ENCODE measurements at places on chromosomes 12 and 14.

- no peak for DNase-seq
Observed at GRCh38 chr14:96623676-96624484, 121.7 kb downstream of the PAPOLA start.

DNA sequence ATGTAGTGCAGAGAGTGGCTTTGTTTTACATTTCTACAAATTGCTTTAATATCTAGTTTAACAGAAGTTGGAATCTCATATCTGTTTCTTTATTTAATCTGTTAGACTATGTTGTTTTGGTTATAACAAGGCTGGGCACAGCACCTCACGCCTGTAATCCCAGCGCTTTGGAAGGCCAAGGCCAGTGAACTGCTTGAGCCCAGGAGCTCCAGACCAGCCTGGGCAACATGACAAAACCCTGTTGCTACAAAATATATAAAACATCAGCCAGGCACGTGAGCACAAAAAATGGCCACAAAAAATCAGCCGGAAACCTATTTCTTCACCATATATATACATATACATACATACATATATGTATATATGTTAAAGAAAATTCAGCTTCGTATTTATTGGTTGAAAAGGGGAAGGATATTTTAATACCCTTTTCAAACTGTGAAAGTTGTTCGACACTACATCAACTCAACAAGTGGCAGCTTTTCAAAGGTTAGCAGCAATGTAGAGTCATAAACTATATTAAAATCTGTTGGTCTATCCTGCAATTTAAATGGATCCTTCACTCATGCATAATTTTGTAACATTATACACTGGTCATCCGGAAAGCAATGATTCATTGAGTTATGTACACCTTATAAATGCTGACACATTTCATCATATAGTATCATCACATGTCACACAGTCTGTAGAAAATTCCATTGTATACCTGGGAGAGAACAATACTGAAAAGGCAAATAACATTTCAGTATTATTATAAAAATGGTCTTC is 7.1 kb downstream of the NR2C1 start:
- no peak for DNase-seq

- DNase-seq: no peak
Observed at GRCh38 chr12:90959538-90960139, 4.7 kb upstream of the CCER1 start.

GRCh38 chr12:109625131-109625559 is 51.6 kb downstream of the MVK start:
- DNase-seq: no peak

- no peak for DNase-seq
Observed at GRCh38 chr12:87280356-87280755, 748.8 kb downstream of the C12orf50 start.

GRCh38 chr14:70698288-70698687 is 56.6 kb downstream of the TTC9 start:
- DNase-seq: no peak

DNA sequence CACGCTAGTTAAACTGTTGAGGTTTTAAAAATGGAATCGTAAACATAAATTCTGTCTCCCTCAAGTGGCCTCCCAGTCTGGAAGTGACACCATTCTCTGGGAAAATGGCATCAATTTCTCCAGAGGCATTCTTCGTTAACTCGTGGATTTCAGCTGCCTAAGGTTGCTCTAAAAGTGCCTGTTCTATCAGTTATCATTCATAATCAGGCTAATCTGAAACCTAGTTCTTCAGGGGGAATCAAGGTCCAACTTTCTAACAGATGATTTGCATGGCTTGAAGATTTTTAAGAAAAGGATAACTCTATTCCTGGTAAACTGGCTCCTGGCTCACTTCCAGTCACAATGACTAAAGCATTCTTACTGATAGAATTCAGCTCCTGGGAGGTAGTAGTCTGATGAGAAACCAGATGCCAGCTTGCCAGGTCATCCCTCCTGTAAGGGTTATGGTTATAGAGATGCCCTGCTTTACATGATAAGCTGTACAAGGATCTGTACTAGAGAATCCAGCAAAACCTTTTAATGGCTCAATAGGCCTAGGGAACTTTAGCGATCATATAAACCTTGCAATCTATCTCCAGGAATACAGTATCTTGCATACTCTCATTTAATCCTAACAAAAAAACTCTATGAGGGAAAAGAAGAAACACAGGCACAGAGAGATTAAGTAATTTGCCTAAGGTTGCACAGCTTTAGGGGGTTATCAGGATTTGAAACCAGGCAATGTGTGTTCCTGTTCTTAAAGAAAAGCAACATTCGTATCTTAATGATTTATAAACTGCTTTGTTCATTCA is 1.5 kb downstream of the L3HYPDH start:
- DNase-seq: no peak

- DNase-seq: no peak
Observed at GRCh38 chr12:117447665-117448366, 86.4 kb upstream of the NOS1 start.

DNA sequence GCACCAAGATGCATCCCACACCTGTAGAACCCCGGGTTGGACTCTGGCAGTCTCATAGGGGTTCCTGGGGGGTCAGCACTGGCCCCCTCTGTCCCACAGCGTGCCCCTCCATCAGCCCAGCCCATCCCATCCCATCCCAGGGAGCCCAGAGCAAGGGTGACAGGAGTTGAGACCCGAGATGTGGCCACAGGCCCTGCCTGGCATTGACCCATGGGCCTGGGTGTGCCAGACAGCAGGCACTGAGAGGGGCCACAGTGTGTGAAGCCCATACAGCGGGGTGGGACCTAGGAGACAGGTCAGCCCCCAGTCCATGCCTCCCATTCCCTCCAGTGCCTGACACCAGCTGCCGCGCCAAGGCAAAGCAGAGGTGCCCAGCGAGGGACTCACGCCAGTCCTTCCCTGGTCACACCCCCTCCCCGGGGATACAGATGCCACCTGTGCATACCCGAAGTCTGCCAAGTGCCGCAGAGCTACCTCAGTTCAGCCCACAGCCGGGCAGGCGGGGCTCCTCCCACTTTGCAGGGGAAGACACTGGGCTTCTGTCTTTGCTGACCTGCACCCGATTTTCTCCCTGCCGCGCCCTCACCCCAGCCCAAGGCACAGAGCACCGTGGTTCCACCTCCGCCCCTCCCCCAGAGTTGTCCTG is 50.4 kb downstream of the CYP46A1 start:
- DNase-seq: no peak

- DNase-seq: no peak
Observed at GRCh38 chr14:65318636-65319506, 93.7 kb upstream of the FUT8 start.

DNA sequence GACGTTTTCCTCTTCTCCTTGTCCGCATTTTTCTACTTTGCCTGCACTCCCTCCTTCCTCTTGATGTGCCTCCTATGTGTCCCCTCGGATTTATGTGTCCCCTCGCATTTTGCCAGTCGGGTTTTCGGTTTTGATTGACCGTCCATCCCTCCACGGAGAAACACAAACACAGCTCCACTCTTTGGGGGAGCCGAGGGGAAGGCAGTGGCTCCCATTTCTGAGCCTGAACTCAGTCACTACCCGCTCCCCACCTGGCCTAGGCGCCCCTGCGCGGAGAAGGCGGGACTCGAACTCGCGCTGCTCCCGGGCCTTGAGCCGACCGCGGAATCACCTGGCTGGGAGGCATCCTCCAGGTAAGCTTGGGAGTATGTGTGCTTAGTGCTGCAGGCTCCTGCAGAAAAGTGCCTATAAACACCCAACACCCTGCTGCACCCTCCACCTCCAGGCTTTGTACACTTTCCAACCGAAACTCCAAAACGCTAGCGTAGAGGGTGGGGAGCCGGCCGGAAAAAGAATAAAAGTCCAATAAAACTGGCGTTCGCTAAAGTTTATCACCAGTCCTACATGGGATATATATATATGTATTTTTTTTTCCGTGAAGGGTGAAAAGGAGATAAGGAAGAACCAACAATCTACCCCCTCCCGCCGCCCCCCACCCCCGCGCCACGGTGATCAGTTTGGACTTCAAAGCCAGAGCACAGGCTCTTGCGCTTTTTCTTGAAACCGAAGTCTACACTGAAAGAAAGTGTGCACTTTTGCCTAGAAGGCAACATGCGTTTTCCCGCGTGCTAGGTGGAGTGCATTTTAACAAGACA is 3.3 kb upstream of the CCND2 start:
- no peak for DNase-seq

DNA sequence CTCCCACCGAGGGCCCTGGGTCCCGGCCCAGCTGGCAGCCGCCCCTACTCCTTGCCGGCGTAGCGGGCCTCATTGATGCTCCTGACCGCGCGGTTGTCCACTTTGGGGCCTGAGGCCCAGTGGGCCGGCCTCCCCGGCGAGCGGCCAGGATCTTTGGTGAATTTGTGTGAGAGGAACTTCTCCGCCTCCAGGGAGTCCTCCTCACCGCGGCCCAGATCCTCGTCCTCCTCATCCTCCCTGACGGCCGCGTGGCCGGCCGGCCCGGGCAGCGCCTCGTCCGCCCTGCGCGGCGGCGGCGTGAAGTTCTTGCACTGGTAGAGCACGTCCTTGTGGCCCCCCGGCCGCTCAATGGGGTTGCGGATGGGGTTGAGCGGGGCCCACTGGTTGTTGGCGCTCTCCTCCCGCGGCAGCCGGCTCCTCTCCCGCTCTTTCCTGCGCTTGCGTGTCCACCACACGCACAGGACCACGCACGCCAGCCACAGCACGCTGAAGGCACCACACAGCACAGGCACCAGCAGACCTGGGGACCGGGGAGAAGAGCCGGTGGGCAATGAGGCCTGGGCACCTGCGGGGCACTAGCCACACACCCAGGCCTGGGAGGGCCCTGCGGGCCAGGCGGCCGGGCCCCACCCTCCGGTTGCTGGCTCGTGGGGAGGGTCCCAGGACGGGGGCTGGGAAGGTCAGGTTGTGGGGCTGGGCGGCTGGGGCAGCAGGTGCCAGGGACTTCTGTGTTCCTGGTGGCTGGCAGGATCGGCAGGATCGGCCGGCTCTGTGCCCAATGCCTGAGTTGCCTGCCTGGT is 25.7 kb downstream of the JAG2 start:
- DNase-seq: no peak

GRCh38 chr14:104323551-104324175 is 185.3 kb downstream of the KIF26A start:
- no peak for DNase-seq

- no peak for DNase-seq
Observed at GRCh38 chr12:80406253-80406652, 37.8 kb upstream of the PTPRQ start.

DNA sequence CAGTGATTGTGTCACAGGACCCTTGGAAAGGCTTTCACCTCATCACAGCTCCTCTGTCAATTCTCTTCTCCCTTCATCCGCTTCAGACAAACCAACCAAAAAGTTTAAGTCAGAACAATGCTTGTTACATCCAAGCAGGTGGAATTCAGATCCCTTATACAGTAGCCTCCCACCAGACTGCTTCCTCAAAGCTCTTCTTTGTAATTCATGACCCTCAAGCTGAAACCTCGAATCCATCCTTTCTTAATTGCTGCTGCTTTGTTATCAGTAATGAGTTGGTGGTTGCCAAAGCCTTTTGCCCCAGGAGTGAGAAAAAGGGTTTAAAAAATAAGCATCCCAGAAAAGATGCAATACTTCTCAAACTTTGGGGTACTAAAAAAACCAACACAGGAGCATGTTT is 9.5 kb downstream of the BEST3 start:
- no peak for DNase-seq

- DNase-seq: no peak
Observed at GRCh38 chr12:55024575-55024974, 4.8 kb downstream of the NEUROD4 start.

DNA sequence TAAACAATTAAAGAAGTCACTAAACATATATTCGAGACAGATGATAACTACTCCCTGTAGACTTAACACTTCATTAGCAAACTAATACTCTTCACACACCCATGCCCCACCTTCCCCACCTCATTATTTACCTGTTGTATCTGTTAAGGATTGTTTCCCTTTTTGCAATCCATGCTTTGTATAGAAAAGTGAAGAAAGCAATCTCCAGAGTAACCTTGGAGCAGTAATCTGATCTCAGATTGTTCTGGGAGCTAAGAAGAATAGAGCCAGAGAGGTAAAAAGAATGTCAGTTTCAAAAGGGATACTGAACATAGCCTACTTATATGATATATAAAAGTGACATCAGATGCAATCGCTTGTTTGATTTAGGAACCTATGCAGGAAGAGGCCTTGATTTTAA is 37.4 kb downstream of the PLEKHA5 start:
- DNase-seq: no peak

DNA sequence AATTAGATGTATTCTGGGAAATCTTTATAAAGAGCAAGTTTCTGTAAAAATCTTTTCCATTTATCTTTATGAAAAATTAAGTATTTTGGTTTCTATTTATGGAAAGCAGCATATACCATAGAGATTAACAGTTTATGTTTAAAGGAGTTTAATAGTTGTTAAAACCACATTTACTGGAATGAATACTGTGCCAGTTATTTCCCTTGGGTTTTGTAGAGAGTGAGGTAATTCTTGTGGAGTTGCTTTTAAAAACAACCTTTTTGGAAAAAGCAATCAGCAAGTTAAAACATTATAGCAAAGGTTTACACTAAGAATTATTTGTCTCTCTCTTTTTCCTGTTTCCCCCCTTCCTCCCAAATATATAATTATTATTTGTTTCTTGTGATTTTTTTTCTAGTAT is 34.9 kb downstream of the AEBP2 start:
- DNase-seq: no peak

DNA sequence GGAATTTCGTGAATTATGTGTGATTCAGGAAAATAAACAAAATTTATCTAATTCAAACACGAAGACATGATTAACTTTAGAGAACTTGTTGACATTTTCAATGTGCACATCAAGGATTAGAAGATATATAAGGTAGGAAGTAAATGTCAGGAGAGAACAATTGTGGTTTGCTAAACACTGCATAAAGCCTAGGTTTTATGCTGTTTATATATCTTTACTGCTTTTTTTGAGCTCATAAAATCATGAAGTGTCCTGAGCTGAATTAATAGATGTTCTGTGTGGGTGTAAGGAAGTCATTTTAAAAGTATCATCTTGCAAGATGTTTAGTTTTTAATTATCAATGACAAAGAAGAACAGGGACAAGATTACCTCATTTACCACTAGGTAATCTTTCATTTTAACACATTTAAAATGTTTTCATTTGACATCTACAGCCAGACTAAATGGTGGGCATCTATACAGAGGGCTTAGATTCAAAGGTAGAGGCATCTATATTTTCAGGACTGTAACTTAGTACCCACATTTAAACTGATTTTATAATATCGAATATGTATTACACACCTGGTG is 382.8 kb downstream of the ADAMTS20 start:
- no peak for DNase-seq
